ENCODE measurements at places on chromosomes 7 and 10.

GRCh38 chr7:95723583-95724180, 48.7 kb upstream of the DYNC1I1 start:
- no peak for DNase-seq

DNA sequence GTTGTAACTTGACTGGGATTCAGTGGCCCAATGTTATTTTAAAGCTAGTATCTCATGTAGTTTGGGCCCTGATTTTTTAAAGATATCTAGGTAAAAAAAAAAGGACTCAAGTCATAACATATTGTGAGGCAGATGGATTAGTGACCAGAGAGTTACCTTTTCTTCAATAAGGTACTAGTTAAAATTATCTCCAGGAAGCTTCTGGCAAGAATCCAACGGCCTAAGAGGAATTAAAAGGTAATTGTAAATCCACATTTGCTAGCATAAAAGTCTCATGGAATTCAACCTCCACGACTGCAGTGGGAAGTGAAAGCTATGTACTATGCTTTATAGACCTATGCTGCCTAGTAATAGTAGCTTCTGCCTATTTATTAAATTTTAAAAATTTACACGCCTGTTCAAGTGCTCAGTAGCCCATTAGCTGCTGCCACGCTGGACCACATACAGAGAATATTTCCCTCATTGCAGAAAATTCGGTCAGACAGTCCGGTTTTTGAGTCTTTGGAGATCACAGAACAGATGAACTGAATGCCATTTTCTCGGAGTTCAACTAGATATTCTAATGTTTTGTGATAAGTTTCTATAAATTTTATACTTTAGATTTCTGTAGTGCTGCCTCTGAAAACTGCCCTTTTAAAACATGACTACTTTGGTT, 118.4 kb downstream of the NSUN6 start:
- no peak for DNase-seq

- DNase-seq = no peak
Observed at GRCh38 chr7:73900286-73900685, 39.3 kb downstream of the TMEM270 start.

- DNase-seq = no peak
Observed at GRCh38 chr10:15259136-15259535, 90.6 kb upstream of the NMT2 start.

GRCh38 chr10:79488336-79488735, 24.0 kb upstream of the EIF5AL1 start:
- no peak for DNase-seq

Measured in activated naive CD4-positive, alpha-beta T cell treated with anti-CD3 and anti-CD28 coated beads, Interleukin-2, amount 10 ng/mL, durations not matched to agents 7 days and 5 days (primary cell).